Urothelium cell line (cell line): ENCODE measurements at places on chromosomes 13 and 19.

- DNase-seq = peak; percentile 89
These were observed 3.6 kb upstream of the KCNN4 start for GRCh38 chr19:43784241-43784980.

DNA sequence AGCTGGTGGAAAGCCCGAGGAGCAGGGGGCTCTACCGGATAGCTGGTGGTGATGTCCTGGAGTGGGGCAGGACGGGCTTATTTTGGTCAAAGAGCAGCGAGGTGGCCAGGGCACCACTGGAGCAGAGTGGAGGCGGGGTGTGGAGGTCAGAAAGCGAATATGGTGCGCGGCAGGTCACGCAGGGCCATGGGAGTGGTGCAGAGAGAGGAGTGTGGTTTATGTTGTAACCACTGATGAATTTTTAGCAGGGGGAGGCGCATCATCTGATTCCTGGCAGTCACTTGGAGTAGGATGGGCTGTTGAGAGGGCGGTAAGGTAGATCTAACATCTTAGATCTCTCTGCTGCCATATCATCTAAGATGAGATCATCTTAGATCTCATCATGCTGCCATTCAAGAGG, 1.4 kb upstream of the ZNF414 start:
- no peak for DNase-seq

- no peak for DNase-seq
These were observed 12.4 kb upstream of the SIGLEC12 start for GRCh38 chr19:51513968-51514367.

- DNase-seq = no peak
These were observed 455.2 kb upstream of the ZNF507 start for GRCh38 chr19:31890230-31890629.
